ENCODE measurements at places on chromosomes 7 and 10. TPM values are rescaled to one million over a fixed set of nuclear protein-coding genes. Genes with fewer than 3 reads are reported as not detected.

Gene WNT8B
- 3.8 TPM for total RNA-seq

Gene TRIM50
- not detected for total RNA-seq

Gene ARHGEF5
- 2.7 TPM for total RNA-seq

Gene BAIAP2L1
- 2.1 TPM for total RNA-seq

Gene DDX21
- 70.7 TPM for total RNA-seq

Gene DDC
- total RNA-seq = 1.0 TPM

Gene BMPER
- total RNA-seq = not detected

Gene FXYD4
- total RNA-seq = not detected

Gene ASZ1
- total RNA-seq = not detected

Gene ARMS2
- not detected for total RNA-seq

Gene ADRB1
- total RNA-seq = 0.14 TPM
